ENCODE measurements at places on chromosomes 13 and 19.

DNA sequence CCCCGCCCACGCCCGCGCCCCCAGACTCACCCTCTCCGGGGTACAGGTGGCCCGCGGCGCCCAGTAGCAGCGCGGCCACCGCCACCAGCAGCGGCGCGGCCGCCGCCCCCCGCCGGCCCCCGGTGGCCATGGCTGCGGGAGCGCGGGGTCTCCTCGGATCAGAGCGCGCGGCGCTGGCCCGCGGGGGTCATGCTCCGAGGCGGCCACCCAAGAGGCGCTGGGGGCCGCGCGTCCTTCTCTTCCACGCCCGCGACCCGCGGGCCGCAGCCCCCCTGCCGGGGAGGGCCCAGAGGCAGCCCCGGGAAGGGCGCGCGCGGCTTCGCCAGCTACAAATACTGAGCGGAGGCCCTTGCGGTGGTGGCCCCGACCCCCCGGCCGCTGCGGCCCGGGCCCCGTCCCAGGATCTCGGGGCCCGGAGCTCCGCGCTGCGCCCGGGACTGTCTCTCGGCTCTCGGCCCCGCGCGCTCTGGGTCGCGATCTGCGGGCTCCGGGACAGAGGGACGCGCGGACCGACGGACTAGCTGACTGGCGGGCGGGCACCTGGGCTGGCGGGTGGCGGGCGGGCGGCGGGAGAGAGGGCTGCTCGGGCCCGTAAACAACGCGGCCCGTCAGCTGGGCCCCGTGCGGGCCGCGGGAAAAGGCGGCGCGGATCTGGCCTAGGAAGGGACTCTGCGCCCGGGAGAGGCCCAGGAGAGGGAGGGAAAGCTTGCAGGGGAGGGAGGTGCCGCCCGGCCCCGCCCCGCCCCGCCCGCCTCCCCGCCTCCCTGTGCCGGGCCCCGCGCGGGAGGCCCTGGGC lies at the start of gene INSR:
Gene INSR, minus strand, starts transcription at position 653 of the 796 bp plus-strand sequence. Its CDS starts 523 bp downstream, at position 130.
- peak; percentile 80 for DNase-seq

DNA sequence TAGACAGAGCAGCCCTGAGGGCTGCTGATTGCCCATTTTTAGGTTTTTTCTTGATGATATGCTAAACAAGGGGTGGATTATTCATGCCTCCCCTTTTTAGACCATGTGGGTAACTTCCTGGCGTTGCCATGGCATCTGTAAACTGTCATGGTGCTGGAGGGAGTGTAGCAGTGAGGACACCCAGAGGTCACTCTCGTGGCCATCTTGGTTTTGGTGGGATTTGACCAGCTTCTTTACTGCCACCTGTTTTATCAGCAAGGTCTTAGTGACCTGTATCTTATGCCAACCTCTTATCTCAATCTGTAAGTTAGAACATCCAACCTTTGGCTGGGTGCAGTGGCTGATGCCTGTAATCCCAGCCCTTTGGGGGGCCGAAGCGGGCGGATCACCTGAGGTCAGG lies 148.0 kb downstream of the PTPRS start:
- no peak for DNase-seq

DNA sequence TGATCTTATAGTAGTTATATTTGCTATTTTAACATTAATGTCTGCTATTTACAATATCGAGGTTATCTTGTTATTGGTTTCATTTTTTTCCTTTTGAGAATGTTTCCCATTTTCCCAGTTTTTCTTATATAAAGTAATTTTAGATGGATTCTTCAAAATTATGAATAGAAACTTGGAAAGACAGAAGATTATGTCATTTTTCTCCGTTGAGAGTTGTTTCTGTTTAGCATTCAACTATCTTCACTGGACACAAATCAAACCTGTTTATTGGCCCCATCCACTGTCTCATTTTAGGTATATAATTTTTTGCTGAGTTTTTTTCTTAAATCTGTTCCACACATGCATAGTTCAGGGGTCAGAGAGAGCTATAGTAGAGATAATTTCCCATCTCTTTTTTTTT lies 1430.9 kb upstream of the MIR17HG start:
- DNase-seq: no peak

DNA sequence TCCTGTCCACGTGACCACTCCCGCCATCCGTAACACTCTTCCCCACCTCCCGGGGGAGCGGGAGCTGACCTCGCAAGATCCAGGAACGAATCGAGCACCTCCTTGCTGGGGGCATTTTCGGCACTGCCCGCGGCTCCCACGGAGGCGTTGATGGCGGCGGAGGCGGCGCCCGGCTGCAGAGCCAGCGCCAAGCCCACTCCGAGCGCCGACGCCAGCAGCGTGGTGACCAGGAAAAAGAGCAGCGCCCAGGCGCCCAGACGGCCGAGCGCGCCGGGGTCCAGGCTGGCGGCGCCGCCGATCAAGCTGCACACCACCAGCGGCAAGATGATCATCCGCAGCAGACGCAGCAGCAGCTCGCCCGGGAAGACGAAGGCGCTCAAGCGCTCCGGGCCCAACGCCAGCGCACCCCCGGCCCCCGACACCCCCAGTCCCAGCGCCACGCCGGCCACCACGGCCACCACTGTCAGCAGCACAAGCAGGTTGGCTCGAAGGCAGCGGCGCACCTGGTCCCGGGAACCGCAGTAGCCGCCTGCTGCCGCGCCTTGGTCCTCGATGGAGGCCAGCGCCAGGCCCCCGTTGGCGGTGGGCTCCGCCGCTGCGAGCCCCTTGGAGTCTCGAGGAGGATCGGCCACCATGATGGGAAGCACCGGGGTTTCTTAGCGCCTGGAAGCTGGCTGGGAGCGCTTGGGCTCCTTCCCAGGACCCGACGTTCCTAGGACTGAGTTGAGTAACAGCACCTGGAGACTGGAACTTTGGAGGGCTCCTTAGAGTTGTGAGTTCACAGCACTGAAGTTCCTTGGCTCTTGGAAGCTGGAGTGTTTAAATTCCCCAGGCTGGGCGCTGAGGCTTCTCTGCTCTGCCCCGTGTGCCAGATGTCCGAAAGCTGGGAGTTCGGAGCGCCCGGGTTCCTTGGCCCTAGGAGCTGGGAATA lies 798 bp downstream of the SLC1A5 start:
- DNase-seq: peak; percentile 42

GRCh38 chr13:111131611-111132010 lies 16.5 kb downstream of the ARHGEF7 start:
- no peak for DNase-seq

DNA sequence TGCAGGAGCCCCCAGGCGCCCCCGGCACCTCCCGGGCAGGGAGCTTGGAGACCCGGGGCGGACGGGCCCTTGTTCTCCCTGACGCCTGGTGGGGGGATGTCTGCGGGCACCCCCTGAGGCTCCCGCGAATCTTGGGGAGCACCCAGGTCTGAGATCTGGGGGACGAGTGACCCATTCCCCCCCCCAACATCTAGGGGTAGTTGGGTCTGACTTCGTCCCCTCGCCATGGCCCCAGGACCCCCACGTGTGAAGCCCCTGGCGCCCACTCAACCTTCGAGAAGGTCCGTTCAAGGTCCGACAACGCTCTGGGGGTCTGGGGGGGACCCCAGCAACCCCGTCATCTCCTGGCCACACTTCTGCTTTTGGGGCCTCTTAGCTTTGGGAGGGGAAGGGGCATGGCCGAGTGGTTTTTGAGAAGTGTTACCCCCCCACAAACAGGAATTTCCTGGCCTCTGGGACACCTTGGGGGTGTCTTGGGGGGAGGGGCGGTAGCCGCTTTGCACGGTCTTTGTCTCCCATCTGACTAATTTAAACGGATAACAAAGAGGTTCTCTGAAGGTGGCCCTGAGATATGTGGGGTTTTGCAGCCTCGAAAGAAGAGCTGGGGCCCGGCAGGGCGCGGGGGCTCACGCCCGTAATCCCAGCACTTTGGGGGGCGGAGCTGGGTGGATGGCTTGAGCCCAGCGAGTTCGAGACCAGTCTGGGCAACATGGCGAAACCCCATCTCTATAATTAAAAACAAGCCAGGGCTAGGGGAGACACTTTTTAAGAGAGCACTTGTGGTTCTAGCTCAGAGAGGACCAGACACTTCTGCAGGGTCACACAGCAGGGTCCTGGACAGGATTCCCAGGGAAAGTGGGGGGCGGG lies 608 bp downstream of the CNN2 start:
- no peak for DNase-seq
